ENCODE measurements at places on chromosomes 13 and 19.

DNA sequence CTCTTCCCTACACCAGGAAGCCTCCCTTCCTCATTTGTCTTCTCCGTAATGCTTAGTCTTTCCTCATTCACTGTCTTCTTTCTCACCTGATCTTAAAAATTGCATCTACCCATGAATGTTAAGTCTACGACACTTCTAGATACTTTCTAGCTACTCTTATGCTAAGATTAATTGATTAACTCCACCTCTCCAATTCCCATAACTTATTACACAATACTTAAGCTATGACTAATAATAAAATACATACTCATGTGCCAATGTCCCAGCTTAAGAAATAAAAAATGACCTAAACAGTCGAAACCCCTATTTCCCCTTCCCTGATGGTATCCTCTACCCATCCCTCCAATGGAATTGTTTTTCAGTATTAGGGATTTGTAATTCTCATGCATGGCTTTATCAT, 22.8 kb upstream of the ZNF527 start:
- no peak for DNase-seq

- no peak for DNase-seq
Measured at GRCh38 chr13:113979791-113980471, 6.1 kb upstream of the C13orf46 start.

DNA sequence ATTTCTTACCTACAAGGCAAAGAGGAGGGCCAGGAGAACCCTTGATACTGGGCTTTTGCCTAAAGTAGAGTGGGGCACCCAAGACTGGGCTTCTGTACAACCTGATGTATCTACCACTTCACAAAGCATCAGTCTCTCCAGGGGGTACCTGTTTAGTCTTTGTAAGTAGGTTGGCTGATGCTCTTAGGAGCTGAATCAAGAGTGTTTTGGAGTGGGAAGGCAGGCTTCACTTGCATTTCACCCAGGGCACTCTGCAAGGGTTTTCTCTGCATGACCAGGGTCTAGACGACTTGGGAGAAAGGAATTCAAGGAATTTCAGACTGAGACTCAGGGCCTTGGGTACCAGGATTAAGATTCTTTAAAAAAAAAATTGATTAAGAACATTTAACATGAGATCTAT, 361.5 kb downstream of the RFC3 start:
- DNase-seq = no peak

GRCh38 chr13:50677258-50677657, 166.2 kb downstream of the DLEU7 start:
- no peak for DNase-seq

- DNase-seq = no peak
Measured at GRCh38 chr19:42010245-42011126, 16.5 kb upstream of the ATP1A3 start.

- DNase-seq = no peak
Measured at GRCh38 chr13:111330066-111330610, 9.7 kb downstream of the TEX29 start.

GRCh38 chr19:13723206-13723605, 41.1 kb upstream of the MRI1 start:
- peak; percentile 40 for DNase-seq

DNA sequence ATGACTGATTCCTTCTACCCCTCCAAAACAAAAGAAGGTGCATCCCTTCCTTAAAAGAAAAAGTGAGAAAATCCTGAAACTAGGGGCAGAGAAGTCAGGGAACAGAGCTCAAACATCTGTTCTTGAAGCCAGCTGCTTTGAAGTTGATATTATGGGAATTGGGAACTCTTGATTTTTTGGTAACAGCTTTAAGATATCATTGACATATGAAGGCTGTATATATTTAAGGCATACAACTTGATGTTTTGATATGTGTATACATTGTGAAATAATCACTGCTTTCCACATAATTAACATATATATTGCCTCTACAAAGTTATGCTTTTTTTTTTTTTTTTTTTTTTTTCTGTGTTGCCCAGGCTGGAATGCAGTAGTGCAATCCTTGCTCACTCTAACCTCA, 117.1 kb downstream of the AKAP11 start:
- DNase-seq = no peak

GRCh38 chr13:44211286-44211685, 162.3 kb upstream of the SERP2 start:
- no peak for DNase-seq

DNA sequence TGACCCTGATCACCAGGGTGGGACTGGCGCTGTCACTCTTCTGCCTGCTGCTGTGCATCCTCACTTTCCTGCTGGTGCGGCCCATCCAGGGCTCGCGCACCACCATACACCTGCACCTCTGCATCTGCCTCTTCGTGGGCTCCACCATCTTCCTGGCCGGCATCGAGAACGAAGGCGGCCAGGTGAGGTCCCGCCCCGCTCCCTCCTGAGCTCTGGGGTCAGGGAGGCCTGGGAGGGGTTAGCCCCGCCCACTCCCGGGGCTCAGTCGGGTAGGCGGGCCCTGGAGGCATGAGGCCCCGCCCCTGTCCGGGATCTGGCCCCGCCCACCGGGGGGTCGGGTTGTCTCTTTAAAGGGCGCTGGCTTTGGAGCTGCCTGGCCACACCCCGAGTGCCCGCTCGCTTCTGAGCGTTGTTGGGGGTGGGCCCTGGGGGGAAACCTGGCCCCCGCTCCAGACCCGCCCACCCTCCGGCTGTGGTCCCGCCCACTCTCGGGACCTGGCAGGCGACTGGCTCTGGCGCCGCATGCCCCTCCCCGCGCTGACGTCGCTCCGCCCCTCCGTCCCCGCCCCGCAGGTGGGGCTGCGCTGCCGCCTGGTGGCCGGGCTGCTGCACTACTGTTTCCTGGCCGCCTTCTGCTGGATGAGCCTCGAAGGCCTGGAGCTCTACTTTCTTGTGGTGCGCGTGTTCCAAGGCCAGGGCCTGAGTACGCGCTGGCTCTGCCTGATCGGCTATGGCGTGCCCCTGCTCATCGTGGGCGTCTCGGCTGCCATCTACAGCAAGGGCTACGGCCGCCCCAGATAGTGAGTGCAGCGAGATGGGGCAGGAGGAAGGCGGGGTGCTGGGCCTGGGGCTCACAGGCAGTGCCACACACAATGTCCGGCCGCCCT, 13.1 kb downstream of the DDX39A start:
- peak; percentile 63 for DNase-seq

DNA sequence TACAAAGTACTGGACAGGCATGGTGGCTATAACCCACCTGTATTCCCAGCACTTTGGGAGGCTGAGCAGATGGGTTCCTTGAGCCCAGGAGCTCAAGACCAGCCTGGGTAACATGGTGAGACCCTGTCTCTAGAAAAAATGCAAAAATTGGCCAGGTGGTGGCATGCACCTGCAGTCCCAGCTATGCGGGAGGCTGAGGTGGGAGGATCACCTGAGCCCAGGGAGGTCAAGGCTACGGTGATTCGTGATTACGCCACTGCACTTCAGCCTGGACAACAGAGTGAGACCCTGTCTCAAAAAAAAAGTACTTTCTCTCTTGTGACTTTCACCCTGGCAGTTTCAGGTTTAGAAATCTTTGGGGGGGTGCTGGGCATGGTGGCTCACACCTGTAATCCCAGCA, 11.2 kb upstream of the RAB8A start:
- no peak for DNase-seq

DNA sequence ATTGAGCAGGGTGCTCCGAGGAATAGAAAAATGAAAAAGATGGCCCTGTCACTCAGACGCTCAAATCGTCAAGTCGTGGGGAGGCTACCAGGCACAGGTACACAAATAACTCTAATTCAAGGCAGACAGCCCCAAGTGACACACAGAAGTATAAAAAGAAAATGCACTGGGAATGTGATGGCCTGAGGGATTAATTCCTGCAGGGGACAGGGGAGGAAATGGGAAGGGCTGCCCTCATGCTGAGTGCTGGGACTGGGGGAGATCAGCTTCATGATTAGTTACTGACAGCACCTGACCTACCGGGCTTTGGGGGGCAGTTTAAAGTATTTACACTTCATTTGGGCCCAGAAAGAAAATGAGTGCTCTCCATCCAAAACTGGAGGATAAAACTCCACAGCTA, 20.9 kb upstream of the UBE2L5 start:
- no peak for DNase-seq

- DNase-seq = no peak
Measured at GRCh38 chr13:77650409-77650808, 47.1 kb upstream of the SLAIN1 start.

GRCh38 chr13:47000165-47000564, 103.3 kb upstream of the HTR2A start:
- peak; percentile 21 for DNase-seq

DNA sequence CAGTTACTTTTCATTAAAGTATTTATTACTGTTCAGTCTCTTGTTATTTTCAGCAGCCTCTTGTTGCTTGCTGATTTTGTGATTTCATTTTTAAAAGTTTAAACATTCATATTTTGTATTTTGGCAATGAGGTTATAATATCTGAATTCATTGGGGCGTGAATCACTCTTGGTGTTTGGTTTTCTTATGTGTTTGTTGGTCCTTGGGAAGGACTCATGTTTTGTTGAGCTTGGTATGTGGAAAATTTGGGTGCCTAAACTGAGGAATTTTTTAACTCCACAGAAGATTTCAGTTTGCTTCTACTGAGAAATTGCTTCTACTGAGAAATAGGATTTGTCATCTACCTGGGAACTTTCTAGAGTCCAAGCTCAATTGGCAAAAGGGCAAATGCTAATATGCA, 38.2 kb downstream of the PDS5B start:
- no peak for DNase-seq

- DNase-seq = no peak
Measured at GRCh38 chr13:47337781-47338507, 441.1 kb upstream of the HTR2A start.

- no peak for DNase-seq
Measured at GRCh38 chr13:25528266-25528665, 156.5 kb downstream of the ATP8A2 start.

DNA sequence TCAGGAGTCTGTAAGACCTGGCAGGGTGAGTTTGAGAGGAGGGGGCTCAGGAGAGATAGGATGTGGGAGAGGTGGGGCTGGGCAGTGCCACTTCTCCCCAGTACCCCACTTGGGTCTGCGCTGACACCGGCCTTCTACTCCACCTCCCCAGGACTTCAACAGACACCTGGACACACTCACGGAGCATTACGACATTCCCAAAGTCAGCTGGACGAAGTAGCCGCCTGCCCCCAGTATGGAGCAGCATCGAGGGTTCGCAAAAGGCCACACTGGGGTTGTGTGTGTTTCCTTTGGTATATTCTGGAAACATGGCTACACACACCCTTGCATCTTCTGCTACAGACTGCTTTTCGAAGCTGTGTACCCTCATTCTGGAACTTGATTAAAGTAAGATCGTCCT, 5.5 kb downstream of the FAM32A start:
- no peak for DNase-seq

DNA sequence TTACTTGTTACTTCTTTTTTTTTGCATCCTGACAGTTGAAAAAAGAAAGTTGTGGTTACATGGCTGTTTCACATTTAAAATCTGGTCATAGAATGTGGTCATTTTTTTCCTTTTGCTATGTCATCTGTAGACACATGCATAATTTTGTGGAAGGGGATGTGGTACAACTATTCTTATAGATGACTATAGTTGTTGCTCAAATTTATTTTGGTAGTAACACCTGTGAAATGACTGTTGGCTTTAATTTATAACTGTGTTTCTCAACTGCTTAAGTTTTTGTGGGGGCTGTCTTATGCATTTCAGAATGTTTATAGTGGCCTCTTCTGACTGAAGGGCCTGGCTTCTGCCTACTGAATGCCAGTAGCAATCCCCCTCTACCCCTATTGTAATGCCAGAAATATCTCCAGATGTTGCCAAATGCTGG, 130.5 kb downstream of the PAN3 start:
- no peak for DNase-seq

DNA sequence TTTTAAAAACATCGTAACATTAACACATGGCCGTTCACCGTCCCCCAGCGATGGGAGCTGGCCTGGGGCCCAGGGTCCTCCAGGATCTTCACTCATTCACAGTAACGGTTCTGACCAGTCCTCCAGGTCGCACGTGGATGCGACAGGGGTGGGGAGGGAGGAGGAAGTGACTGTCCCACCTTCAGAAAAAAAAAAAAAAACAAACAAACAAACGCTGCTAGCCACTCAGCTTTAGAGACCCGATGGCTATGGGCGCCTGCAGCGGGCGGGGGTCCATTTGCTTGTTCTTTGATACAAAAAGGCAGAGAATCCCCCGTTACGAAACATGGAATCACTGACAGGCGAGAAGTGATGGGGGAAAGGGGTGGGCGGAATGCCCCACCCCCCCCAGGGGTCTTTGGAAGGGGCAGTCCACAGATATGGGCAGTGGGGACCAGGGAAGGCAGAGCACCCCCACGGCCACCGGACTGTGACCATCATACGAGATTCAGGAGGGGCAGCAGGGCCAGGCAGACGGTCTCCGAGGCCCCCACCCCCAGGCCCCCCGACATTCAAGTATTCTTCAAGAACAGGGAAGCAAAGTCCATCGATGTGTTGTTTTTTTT, 13.3 kb downstream of the MKNK2 start:
- no peak for DNase-seq

All from mammary epithelial cell (primary cell).